T-helper 2 cell (primary cell): ENCODE measurements at places on chromosomes 12 and 14.
A peak's percentile ranks its signal among the peaks of the same experiment; 100 is the strongest.

- no peak for DNase-seq
These were observed 383.0 kb downstream of the LRIG3 start for GRCh38 chr12:58537278-58537677.

- DNase-seq = no peak
These were observed 177.4 kb downstream of the DPF3 start for GRCh38 chr14:72716476-72716875.

DNA sequence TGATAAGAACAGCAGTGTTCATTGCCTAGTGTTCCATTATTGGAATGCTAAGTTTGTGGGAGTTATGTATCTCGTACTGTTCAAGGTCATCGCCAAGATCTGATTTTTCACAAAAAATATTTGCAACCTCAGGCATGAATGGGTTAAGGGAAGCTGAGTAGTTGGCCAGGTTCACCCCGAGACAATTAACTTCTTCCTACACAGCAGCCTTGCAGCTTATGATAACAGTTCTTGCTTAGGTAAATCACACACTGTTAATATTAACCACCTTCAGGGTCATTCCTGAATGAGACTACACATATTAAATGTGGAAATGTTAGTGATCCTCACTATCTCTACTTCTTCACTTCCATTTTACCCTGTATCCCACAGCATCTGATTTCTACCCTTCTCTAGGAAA is 18.0 kb downstream of the FKBP11 start:
- no peak for DNase-seq

GRCh38 chr12:94074216-94074979 is 74.0 kb upstream of the PLXNC1 start:
- DNase-seq = no peak

DNA sequence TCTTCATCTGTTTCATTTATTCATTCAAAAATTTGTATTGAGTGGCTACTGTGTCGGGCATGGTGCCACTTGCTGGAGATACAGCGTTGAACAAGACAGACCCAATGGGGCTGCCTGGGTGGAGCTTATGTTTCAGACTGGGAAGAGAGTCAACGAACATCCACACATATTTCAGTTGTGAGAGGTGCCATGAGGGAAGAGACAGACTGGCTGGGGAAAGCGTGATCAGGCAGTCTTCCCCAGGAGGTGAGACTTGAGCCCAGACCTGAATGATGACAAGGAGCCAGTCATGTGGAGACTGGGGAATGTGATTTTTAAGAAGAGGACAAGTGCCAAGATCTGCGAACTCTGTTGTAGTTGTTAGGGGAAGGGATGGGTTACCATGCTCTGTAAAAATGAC is 12.2 kb downstream of the BICD1 start:
- no peak for DNase-seq

GRCh38 chr12:38508246-38508645 is 191.7 kb downstream of the ALG10B start:
- no peak for DNase-seq

DNA sequence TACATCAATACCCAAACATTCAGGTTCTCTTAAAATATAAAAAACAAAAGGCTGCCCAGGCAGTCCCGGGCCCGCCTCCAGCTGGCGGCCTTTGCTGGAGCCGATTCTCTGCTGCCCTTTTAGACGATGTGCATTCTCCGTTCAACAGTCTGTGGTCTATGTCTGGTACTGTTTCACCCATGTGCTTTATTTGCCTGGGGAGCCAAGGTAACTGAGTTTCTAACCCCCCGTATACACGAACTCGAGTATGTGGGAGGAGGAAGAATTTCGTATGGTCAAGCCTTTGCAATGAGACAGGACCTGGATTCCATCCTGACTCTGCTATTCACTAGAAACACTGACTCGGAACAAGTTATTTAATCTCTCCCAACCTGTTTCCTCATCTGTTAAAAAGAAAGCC is 54.1 kb upstream of the GPR68 start:
- no peak for DNase-seq

- no peak for DNase-seq
These were observed 136.1 kb downstream of the FGD4 start for GRCh38 chr12:32535288-32535999.

DNA sequence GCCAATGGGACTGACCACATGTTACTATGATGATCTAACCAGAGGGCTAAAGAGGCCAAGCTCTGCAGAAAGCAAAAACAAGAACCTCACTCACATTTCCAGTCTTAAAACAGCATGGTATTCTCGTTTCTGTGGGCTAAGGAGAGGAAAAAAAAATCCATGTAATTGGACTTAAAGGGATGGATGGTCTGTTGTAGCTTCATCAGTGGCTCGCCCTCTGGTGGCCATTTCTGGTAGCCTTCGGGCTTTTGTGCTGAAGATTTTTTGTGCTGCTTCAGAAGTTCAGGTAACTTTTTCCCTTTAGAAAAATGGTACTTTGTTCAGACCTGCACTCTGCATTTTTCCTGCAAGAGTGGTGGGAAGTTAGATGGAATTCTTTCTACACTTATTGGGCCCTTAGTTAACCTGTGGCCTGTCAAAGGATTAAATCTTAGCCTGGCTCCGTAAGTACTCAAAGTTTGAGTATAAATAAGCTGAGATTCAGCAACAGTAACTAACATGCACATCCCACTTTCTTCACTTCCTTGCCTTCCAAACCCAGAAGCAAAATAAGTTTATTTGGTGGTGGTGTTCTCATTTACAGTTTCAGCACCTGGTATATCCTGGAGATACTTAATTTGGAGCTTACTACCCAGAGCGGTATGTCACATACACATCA is 22.3 kb downstream of the DCAF4 start:
- DNase-seq = peak; percentile 24

- no peak for DNase-seq
These were observed 16.4 kb upstream of the PRKD1 start for GRCh38 chr14:29944091-29944490.

DNA sequence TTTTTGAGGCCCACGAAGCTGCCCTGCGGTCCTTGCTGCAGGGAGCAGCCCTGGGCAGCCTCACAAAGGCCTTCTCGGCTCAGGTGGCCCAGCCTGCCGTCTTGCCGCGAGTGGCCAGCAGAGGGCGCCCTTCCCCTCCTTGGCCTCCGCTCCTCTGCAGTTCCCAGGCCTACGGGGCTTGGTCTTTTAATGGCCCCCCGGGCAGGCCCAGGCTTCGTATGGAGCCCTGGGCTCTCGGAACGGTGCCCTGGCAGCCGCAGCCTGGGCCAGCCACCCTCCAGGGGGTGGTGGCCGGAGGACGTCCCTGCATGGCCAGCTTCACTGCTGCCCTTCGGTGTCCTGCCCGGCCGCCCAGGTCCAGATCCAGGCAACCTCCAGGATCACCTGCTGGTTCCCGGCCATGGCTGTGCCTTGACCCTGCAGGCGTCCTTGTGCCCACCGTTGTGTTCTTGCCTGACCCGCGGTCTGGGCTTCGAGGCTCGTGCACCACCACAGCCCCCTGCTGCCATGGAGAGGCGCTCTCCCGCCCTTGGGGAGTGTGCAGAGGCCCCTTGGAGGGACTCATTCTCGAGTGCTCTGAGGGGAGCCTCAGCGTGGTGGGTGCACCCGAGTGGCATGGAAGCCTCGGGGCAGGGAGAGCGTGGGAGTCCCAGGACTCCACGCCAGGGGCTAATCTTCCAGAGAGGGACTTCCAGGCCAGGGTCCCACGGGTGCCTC is 9.4 kb downstream of the ASPG start:
- DNase-seq = peak; percentile 65

- DNase-seq = no peak
These were observed 8.6 kb downstream of the PDE3A start for GRCh38 chr12:20376984-20377383.

DNA sequence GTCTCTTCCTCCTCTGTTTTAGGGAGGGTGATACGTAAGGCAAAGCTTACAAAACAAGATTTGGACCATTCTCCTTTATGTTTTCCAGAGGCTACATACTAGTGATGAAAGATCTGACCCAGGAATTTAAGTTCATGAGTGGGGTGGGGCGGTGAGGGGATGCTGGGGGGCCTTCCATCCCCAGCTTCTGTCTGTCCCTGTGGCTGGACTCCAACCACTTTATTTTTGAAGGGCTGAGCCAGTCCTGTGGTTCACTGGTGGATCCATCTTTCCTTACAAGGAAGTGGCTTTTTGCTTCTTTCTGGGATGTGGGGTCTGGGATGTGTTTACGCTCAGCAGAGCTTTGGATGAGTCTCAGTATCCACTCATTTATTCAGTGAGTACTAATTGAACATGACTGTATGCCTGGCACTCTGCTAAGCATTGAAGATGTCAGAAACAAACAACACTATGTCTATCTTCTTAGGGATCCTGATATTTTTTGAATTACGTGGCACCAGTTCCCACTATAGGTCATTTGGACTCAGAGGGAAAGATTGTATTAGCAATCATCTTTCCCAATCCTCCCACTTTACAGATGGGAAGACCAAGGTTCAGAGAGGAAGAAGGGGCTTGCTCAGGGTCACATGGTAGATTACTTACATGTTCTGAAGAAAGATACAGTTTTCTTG is 291.8 kb upstream of the TBX3 start:
- no peak for DNase-seq

GRCh38 chr14:21059842-21060613 is 2.4 kb downstream of the RNASE8 start:
- no peak for DNase-seq

DNA sequence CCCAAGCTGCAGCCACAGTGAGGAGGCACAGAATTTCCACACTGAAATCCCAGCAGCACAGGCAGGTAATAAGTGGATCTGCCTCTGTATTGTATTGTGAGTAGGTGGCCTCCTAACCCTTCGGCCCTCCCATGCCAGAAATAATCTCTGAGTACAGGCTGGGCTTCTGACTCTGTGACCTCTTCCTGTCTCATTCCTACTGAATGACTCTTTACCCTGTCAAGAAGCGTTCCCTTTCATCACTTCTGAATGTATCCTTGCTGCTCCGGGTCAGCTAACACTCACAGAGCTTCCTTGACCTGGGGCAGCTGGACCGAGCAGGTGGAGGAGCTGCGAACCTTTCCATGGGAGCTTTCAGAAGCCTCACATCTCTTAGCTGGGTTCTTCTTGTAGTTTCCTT is 119.6 kb downstream of the SLC8A3 start:
- no peak for DNase-seq

DNA sequence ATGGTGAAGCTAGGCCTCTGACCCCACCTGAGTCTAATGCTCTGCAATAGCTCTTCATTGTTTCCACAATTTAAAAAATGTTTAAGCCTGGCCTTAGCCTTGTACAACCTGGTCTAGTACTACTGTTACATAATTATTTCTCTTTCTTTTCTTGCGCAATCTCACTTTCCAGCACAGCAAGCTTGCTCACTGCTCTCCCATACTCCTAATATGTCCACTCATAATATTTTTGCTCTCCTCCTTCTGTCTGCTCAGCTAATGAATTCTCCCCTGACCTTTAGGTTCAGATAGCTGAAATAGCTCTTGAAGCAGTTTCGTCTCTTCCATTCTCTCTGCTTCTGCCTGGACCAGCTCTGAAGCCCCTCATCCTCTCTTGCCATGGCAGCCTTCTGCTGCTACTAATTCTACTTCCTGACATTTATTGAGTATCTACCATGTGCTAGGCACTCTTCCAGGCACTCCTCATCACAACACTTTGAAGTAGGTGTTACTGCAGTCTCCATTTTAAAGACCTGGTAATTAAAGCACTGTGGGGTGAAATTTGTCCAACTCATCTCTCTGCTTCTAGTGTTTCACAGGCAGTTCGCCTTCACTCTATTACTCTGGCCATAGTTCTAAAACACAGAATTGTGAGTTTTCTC is 2.8 kb upstream of the SLC48A1 start:
- no peak for DNase-seq

DNA sequence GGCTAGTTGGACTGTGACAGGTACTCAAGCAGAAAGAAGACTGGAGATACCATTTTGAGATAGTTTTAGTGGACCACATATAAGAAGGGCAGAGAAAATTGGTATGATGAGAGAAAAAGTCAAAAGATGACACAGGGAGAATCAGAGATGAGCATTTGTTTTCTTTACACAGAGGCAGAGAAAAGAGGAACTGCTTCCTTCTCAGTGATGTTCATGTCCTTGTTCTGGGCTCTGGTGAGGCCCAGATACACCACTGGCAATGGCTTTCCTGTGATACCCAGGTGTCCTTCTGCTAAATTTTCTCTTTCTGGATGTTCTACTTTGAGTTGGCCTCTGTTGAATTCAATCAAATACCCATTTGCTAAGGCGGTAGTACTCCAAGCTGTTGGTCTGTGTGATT is 1782.7 kb upstream of the SEL1L start:
- no peak for DNase-seq

GRCh38 chr12:99695050-99695449 is 47.5 kb downstream of the GARIN6 start:
- DNase-seq = no peak

DNA sequence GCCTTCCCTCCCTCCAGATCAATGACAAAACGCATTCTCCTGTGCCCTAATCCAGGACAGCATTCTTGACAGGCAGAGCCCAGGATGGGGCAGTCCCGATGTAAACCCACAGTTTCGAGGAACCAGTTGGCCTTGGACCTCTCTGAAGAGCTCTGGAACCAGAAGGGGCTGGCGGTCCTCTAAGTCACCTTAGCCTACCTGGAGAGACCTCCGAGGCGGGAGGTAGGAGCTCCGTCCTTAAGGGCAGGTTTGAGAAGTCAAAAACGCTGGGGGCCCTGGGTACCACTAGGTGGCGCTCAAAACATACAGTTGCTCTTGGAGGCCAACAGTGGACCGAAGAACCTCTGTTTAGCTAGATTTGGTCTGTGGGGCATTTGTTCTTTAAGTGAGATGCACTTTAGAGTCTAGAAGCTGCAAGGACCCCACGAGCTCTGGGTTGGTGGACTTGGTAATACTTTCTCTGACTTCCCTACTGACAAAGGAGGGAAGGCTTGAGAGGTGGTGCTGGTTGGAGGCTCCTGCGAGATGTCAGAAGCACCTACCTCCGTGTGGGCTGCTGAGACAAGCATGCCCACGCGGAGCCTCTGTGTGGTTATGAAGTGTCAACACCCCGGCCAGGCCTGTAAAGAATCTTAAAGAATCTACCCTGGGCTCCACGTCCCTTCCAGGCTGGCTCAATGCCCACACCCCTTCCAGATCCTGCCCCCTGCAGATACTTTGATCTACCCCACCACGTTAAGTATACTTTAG is 74.8 kb upstream of the CHST11 start:
- peak; percentile 72 for DNase-seq

GRCh38 chr12:75838309-75838708 is 193.3 kb downstream of the PHLDA1 start:
- no peak for DNase-seq

DNA sequence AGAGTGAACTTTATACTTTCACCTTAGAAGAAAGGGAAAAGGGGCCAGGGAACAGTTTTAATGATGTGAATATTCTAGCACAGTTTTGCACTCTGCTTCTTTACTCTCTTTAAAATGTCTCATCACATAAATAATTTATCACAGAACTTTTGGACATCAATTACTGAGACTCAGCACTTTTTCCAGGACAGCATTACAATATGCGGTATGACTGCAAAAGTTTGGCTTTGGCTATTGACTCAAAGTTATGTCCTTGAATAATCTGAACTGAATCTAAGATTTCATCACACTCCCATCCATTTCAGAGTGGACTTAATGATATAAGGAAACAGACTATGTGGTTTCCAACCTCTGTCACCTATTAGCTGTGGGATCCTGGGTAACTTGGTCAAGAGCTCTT is 11.7 kb downstream of the CCER1 start:
- DNase-seq = no peak

GRCh38 chr14:76352639-76353281 is 23.2 kb upstream of the ESRRB start:
- peak; percentile 13 for DNase-seq
